ENCODE measurements at places on chromosomes 2 and 18.

DNA sequence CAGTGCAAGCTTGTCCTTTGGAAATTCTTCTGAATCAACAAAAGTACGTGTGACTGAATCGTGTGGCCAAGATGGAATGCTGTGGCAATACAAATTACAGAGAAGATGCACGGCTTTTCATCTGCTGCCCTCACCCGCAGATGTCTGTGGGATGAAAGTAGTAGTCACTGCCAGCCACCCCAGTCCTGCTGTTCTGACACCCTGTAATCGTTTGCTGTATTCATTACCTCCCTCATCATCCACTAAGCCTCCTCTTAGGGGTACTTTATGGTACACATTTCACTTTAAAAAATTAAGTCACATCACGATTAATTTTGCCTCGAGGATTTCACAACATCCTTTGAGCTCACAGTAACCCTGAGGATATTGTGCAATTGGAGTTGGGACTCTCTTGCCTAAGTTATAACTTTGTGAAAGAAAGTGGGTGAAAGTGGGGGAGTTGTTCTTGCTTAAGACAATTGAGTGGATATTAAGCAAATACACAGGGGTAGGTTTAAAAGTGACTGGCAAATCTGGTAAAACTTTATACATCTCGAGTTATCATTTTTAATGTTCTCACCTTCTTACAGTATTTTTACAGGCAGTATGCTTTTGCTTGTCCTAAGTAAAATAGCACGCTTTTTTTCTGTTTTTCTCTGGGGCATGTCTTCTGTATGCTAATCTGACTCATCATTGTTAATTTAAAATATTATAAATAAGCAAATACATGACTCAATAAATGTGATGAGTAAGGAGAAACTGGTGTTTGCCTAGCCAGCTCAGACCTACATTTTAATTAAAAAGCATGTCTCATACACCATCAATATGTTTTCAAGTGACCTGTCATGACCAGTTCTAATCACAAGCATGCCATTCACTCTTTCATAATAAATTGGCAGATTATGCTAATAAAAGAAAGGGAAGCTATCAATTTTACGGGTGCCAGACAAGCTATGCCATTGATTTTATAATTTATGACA, 680.9 kb downstream of the IRS1 start:
- DNase-seq = peak; percentile 96

GRCh38 chr2:40877734-40878288, 425.9 kb upstream of the SLC8A1 start:
- DNase-seq = no peak

GRCh38 chr2:7950035-7950612, 731.7 kb upstream of the ID2 start:
- no peak for DNase-seq

DNA sequence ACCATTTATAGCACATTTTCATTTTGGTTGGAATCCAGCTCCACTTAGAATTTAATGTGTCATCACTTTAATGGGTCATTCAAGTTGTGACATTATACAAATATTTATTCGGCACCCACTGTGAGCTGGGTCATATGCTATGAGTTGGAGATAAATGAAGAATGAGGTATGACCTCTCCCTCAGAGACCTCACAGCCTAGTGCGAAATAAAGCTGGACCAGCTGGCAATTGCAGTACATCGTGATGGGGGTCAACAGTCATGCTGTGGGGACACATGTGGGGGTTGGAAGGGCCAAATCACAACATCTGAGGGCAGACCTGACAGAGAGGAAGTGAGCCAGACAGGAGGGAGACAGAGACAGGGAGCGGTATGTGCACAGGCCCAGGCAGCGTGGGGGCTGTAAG, 175.4 kb downstream of the MAIP1 start:
- no peak for DNase-seq

- no peak for DNase-seq
Observed at GRCh38 chr18:68991286-68991685, 193.4 kb downstream of the CCDC102B start.

DNA sequence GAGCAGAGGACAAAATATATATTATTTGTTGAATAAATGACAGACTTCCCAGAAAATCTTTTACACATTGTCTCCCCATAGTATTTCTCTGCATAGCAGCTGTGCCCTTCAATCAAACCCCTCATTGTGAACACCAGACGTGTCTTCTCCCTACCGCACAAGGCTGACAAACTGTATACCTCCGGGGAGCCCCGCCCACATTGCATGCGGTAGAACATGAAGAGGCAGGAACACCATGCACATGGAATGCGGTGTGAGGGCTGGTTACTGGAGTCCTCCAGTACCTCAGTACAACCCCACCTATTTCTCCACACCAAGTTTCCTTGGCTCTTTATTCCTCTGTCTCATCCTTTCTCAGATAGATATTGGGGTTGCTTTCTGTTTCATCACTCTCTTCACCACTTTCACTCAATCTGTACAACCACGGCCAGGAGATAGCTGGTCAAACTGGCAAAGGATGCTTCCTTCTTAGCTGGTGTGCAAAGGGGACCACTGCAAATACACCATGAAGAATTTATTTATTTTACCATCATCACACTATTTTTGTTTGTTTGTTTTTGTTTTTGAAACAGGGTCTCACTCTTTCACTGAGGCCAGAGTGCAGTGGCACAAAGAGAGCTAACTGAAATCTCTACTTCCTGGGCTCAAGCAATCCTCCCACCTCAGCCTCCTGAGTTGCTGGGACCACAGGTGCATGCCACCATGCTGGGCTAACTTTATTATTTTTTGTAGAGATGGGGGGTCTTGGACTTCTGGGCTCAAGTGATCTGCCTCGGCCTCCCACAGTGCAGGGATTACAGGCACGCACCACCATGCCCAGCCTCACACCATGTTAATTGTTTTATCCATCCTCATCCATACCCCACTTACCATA, 2.3 kb upstream of the NBAS start:
- DNase-seq = no peak

DNA sequence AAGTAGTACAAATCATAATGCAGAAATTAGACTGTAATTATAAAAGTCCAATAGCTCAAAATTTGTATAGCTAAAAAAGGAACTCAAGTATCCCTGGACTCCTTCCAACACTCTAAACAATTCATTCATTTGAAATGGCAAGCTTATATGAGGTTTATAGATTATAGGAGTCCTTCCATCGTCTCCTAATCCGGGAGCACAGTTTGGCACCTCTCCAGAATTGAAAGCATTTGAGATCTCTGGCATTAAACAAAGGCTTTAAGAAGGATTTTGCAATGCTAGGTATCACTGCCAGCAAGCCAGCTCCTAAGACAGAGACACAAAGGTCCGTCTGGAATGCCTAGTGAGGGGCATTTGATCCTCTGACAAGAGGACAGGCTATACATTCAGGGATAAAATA, 90.9 kb downstream of the ACVR1 start:
- no peak for DNase-seq

DNA sequence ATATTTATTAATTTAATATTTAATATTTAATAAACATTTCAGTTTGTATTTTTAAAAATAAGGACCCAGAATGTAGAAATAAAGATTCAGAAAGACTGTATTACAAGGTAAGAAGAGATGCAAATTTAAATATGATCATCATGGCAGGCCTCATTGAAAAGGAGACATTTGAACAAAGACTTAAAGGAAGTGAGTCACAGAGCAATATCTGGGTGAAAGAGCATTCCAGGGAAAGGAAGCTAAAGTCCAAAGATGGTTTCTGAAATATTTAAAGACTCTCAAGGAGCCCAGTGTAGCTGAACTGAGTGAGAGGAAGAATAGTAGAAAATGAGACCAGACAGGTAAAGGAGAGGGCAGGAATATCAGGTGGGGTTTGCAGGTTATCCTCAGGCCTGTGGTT, 5.9 kb downstream of the SCYGR4 start:
- DNase-seq = no peak

- no peak for DNase-seq
Observed at GRCh38 chr2:193561054-193561453, 1366.3 kb upstream of the TMEFF2 start.

DNA sequence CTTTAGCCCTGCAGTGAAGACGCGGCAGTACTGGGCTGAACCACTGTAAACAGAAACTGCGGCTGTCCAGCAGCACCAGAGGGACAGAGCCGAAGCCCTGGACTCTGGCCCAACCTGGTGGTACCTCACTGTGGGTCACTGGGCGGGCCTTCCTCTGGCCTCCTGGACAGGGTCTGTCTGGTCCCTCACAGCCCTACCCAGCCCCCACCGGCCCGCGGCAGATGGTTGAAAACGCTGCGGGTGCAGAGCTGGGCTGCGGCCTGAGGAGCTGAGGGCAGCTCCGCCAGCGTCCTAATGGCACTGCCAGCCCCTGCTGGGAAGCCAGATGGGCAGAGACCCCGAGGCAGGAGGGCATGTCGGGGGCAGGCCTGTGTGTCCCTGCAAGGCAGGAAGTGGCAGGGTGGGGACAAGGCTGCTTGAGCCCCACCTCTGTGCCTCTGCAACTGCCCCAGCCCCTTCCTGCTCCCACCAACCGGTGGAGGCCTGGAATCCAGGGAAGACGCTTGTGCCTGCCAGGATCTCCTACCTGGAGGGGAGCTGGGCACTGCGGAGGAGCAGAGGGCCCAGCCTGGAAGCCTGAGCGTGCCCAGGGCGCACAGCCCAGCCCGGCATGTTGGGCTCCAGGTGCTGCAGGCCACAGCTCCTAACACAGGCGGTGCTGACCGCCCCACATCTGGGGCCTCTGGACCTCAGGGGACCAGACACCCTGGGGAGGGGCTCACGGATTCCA, 36.3 kb downstream of the HS6ST1 start:
- DNase-seq = no peak

- no peak for DNase-seq
Observed at GRCh38 chr2:197240421-197241041, 70.0 kb downstream of the ANKRD44 start.

DNA sequence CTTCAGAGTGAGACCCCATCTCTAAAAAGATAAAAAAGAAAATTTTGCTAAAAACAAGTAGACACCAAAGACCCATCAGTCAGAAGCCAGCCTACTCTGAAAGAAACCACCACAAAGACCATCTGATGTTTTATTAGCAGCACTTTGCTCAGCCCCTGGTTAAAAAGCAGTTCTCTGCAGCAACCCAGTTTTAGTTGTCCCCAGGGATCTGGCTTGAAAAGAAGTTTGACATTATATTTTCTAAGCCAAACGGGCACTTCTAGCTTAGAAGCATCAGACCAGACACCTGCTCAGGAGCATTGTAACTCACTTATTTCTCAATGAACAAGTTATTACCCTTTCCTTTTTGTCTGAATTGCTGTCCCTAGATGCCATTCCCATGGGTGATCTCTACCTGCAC, 164.2 kb upstream of the ETAA1 start:
- no peak for DNase-seq

DNA sequence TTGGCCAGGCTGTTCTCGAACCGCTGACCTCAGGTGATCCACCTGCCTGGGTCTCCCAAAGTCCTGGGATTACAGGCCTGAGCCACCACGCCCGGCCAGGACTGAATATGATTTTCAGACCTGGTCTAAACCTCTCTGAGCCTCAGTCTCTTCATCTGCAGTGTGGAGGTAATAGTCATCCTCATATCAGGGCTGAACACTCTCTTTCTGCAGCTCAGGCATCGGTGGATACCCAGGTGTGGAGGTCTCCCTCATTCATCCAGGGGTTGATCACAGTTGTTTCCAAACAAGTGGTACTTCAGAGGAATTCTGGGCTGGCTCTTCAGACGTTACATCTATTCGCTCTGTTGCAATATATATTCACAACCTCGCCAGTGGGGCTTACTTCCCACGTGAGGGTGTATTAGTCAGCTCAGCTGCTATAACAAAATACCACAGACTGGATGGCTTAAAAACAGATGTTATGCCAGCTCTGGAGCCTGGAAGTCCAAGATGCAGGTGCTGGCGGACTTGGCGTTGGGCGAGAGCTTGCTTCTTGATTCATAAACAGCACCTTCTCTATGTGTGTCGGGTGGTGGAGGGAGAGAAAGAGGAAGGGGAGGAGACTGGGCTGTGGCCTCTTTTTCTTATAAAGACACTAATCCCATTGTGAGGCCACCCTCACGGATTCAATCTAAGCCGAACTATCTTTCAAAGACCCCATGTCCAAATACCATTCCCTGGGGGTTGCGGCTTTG, 2.9 kb upstream of the MBP start:
- DNase-seq = no peak

- no peak for DNase-seq
Observed at GRCh38 chr2:182148344-182148743, 162.7 kb downstream of the PPP1R1C start.

DNA sequence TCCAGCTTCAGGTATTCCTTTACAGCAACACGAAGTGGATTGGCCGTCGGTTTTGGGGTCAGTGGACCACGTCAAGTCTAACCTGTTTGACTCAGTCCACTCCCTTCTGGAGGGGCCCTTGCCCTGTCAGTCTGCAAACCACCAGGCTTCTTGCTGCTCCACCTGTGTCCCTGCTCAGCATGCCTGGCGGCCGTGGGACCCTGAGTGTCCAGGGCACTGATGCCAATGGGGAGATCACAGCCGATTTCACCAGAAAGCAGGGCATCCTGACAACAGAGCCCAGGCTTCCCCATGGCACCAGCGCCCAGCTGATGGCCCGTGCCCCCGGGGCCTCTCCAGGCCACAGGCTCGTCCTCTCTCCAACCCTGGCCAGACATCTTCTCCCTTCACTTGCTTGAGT, 41.2 kb upstream of the HS6ST1 start:
- no peak for DNase-seq

GRCh38 chr2:66334237-66335029, 100.5 kb upstream of the MEIS1 start:
- no peak for DNase-seq

GRCh38 chr2:65436824-65437221, 4.4 kb upstream of the SPRED2 start:
- no peak for DNase-seq

DNA sequence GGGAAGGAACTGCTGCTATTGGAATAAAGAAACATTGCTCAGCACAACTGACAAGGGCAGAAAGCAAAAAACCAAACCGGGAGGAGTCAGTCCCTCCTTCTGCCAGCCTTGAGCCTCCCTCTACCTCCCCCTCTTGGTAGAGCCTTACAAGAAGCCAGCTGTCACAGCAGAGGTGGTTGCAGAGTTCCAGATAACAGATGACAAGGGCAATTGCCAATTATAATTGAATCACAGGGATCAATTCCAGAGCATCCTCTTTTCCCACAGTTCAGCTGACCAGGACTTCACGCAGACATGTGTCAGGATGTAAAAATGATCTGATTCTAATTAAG, 548.2 kb upstream of the LRRTM1 start:
- no peak for DNase-seq

DNA sequence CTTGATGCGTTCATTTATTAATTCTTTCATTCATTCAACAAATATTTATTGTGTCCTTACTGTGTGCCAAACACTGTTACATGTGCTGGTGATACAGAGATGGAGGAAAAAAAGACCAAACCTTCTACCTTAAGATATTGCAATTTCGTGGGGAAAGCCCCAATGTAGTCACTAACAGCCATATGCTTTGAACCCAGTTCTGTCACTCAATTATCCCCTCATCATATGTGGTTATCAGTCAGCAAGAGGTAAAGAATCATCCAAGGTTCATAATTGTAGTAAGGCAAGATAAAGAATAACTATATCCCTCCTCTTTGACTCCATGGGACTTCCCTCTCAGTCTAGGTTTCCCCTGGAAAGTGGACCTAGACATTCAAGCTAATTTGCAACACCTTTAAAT, 1185.6 kb upstream of the CELF4 start:
- DNase-seq = no peak

- no peak for DNase-seq
Observed at GRCh38 chr2:159939946-159940345, 122.5 kb downstream of the PLA2R1 start.
